Activated CD4-positive, alpha-beta T cell treated with anti-CD3 and anti-CD28 coated beads for 48 hours (primary cell): ENCODE measurements at places on chromosomes 3 and 15.

GRCh38 chr3:178637802-178638201 lies 101.6 kb downstream of the KCNMB2 start:
- no peak for DNase-seq

DNA sequence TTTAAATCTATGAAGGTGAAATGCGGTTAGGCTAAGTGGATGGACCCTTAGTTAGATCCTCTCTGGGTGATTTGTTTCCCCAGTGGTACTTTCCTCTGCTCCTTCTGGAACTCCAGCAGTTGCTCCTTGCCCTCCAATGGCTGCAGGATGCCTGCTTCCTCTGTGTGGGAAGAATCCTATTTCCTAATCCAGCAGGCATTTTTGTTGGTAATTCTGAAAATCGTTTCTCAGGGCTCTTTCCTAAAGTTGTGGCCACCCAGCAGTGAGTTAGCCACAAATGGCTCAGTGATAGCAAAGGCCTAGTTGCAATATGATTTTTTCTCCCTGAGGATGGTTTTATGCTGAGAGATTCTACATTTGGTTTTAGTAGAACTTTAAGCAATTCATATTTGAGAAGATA lies 332.3 kb upstream of the C2CD4B start:
- DNase-seq, result no peak

GRCh38 chr3:10334042-10334441 lies 13.1 kb upstream of the SEC13 start:
- DNase-seq, result no peak

DNA sequence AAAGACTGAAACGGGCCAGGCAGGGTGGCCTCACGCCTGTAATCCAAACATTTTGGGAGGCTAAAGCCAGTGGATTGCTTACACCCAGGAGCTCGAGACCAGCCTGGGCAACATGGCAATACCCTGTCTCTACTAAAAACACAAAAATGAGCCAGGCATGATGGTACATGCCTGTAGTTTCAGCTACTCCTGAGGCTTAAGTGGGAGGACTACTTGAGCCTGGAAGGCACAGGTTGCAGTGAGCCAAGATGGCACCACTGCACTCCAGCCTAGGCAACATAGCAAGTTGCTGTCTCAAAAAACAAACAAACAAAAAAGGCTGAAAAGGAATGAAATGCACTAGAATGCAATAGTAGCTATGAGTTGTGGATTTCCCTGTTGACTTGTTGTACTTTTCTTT lies 94.7 kb downstream of the STAG1 start:
- no peak for DNase-seq

GRCh38 chr3:184180165-184180564 lies 5.5 kb downstream of the AP2M1 start:
- DNase-seq, result no peak

DNA sequence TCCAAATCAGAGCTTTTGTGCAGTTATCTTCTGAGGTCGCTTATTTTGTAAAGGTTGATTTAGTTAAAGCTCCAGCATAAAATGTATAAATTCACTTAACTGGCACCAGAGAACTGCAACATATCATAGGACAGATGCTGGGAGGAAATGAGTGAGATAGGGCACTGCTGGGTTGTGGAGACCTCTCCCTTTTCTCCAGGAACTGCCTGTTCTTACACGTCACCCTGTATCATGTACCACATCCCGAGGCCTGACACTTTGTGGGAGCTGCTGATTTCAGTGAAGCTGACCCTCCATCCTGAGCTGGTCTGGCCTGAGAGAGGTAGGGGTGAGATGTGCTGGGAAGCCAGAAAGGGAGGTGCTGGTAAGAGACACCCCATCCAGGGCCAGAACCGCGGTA lies 213.8 kb upstream of the FEZF2 start:
- no peak for DNase-seq

DNA sequence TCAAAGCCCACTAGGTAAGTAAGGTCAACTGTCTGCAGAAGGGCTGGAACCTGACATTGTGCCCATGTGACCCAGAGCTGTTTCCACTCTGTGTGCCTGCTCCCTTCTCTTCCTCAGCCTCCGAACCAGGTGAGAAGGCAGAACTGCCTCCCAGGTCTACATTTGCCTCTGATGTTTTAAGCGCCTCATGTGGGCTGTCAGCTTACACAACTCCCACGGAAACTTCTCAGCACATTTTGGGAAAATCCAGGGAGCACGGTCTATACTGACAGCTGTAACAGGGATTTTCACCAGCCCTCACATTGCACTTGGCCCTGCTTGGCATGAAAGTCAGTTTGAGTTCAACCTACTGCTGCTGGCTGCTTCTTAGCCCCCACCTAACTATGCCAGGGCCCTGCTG lies 46.9 kb upstream of the SLC24A5 start:
- DNase-seq, result no peak
